ENCODE measurements at places on chromosomes 2 and 18.
A peak's percentile ranks its signal among the peaks of the same experiment; 100 is the strongest.

GRCh38 chr18:9643549-9643948 is 29.2 kb upstream of the PPP4R1 start:
- DNase-seq: no peak

DNA sequence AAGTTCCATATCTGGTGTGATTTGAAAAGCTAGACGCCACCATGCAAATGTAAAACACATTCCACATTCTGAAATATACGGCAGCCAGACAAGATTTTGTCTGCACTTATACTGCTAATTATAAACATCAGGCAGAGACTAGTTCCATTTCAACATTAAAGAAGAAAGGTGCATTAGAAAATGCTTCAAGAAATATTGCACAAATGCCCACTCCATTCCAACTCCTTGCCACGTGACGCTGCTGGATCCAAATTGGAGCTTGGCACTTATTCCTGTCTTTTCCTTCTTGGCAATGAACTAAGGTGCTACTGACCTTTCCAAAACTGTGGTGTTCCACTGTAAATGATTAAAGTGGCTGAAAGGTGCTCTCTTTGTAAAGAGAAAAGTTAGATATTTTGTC is 6.3 kb downstream of the COL6A3 start:
- DNase-seq: no peak

GRCh38 chr2:148350199-148350598 is 294.4 kb upstream of the EPC2 start:
- DNase-seq: no peak

- no peak for DNase-seq
These were observed 288.2 kb downstream of the IKZF2 start for GRCh38 chr2:212863185-212863588.

GRCh38 chr2:219060821-219061791 is at the start of gene IHH:
TSS of gene IHH (minus strand) at chr2:219060921. CDS start at chr2:219060467, 454 bp downstream.
- DNase-seq: no peak

DNA sequence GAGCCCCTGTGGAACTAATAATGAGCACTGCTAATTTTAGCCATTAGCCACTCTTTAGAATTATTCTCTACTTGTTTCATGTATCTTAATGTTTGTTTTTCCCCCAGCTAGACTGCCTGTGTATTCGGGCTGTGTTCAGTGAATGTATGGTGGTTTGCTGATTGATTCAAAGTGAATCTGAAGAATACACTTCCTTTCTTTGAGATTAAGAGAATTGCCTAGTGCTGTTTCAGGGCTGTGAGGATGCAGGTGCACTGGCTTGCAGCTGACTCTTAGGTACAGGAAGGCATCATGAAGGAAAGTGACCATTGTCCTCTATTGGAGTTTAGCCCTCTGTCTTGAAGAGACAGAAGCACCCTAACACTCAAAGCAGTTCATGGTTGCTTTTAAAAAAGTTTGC is 138.7 kb downstream of the CERS6 start:
- no peak for DNase-seq

GRCh38 chr2:118380915-118381653 is 292.8 kb downstream of the INSIG2 start:
- no peak for DNase-seq

DNA sequence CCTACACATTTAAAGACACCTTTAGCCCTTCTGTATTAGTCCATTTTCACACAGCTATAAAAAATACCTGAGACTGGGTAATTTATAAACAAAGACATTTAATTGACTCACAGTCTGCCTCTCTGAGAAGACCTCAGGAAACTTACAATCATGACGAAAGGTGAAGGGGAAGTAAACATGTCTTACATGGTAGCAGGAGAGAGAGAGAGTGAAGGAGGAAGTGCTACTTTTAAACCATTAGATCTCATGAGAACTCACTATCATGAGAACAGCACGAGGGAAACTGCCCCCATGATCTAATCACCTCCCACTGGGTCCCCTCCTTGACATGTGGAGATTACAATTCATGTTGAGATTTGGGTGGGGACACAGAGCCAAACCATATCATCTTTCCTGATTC is 946.6 kb downstream of the SLC4A3 start:
- no peak for DNase-seq

- DNase-seq: no peak
These were observed 45.6 kb upstream of the GREB1L start for GRCh38 chr18:21196426-21196825.

DNA sequence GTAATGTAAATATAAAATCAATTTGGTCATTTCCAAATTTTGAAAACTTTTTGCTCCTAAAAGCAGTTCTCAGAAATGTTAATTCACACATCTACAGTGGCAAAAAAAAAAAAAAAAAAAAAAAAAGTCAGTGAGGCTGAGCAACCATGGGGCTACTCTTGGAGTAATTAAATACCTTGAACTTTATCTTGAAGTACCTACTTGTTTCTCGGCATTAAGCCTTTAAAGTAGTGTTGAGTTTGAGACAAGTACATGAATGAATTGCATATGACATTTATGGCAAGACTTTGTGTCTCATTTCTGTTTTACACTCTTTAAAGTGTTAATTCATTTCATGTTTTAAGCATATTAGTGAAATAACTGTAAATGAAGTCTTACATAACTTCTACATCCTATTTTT is 613.3 kb downstream of the XIRP2 start:
- no peak for DNase-seq

- peak; percentile 71 for DNase-seq
These were observed 63.5 kb downstream of the DCC start for GRCh38 chr18:52403291-52404021.

- no peak for DNase-seq
These were observed 503.2 kb upstream of the CNTNAP5 start for GRCh38 chr2:123521854-123522253.

- no peak for DNase-seq
These were observed 54.5 kb upstream of the ZDBF2 start for GRCh38 chr2:206219957-206220356.

DNA sequence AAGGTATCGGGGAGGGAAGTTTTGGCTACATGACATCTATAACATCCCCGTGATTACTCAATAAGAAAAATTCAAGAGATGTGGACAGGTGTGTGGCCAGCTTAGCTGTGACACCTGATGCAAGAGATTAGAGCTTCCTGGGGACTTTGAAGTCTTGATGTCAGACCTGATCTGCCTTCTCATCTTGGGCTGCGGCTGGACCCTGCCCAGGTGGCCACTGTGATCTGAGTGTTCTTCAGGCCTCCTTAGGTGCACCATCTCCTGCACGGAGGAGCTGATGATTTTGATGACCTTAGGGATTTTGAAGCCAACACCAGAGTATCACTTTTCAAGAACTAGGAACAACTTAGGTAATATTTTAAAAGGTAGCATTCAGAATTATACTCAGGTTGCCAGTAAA is 113.5 kb downstream of the FEZ2 start:
- no peak for DNase-seq

DNA sequence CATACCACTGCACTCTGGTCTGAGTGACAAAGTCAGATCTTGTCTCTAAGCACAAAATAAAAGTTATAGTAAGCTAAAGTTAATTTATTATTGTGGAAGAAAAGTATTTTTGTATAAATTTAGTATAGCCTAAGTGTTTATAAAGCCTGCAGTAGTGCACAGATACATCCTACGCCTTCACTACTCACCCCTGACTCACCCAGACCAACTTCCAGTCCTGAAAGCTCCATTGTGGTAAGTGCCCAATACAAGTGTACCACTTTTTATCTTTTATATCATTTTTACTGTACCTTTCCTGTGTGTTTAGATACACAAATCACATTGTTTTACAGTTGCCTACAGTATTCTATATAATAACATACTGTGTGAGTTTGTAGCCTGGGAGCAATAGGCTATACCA is 57.5 kb downstream of the UBE2E3 start:
- DNase-seq: no peak

DNA sequence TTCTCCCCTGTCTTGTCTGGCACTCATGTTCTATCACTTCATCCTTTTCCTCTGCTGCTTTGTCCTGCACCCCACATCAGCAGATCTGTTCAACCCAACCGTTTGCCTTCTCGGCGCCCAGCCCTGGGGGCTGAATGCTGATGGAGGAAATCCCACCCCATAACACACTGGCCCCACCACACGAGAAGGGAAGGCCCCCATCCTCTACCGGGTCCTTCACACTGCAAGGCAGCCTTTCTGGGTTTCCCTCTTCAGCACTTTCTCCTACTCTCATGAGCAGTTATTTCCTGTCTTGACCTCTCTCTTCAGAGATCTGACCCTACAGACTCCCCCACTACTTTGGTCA is 227.4 kb downstream of the ATAD2B start:
- no peak for DNase-seq

DNA sequence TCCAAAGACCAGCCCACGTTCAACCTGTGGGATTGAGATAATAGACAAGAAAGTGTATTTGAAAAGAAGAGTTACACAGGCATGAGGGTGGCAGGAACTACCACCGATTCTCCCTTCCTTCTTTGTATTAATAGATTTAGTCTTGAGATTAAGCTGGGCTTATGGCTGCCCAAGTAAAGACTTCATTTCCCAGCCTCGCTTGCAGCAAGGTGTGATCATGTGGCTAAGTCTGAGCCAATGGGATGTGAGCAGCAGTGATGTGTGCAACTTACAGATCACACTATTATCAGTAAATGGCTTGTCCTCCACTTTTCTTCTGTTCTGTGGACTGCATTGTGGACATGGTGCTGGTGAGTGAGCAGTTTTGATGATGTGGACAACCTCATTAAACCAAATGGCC is 101.7 kb downstream of the POLR1A start:
- no peak for DNase-seq

DNA sequence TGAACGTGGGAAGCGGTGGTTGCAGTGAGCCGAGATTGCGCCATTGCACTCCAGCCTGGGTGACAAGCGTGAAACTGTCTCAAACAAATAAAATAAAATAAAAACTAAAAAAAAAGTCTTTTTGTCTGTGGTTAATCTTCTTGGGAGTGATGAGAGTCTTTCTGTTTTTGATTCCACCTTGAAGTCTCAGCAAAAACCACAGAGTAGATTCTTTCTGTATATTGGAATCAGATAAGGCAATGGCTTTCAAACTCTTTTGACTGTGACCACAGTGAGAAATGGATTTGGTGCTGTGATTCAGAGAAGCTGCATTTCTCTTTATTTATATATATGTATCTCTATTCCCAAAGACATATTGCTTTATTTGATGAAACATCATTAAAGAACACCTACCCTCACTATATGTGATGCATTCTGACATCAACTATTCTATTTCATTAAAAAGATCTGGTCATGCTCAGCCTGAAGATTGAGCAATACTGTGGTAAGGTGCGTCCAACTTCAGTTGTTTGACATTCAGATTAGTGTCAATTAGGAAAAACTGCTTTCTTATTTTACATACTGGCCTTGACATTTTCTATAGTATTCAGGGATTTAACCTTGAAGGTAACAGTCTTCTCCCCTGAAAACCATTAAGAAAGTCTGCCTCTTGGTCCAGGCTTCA is 15.6 kb downstream of the HRH4 start:
- DNase-seq: no peak

DNA sequence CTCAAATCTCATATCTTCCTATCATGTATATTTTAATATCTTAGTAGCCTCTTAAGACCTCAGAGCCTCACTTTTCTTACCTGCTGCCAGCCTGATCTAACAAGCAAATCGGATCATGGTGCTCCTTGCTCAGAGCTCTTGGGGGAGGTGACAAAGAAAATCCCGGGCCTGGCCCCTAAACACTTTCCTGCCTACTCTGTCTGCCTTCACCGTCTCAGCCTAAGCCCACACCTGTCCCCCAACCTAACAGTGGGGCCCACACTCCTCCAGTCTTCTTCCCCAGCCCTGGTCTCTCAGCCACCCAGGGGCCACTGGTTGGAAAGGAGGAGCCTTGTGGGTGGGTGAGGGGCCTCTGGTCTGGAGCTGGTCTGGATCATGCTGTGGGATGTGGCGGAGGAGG is 207.3 kb downstream of the HAUS1 start:
- DNase-seq: no peak

DNA sequence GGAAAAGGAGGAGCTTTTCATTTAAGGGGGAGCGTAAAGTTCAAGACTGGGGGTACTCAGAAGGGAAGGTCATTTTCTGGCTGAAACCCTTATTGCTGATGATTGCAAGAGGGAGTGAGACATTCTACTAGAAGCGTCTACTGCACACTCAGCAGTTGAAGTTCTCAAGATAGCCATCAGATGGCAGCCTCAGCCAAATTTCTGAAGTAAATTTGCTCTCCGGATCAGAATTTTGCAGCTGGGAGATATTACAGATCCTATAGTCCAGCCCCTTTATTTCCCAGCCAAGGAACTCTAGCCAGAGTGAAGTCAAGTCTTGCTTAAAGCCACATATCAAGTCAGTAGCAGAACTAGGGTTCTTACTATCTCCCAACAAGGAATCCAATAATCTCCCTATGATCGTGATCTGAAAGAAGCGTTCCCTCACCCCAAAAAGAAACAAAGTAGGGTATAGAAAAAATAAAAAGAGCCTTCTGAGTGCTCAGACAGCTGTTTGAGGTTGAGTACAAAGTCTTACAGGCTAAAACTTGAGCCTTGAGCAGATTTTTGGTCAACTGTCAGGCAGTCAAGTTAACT is 24.0 kb downstream of the RAX start:
- DNase-seq: peak; percentile 19

DNA sequence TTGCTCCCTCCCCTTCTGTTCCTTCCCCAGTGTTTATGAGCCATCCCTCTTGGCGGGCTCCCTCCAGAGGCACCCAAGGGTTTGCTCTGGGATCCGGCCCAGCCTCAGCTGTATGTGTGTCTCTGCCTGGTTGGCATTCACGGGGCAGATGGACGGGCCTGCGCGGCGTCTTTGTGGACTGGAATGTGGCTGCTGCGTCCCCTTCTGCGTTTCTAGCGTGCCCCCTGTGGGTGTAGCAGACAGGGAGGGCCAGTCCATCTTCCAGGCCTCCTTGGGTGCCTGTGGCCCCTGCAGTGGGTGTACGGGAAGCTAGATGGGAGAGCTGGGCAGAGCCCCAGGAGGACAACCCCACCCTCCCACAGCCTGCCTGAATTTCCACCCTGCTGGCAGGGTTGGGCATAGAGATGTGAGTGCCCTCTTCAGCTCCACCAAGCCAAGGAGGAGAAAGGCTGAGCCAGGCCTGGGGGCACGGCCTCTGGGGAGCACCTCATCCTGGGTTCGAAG is 15.7 kb downstream of the GPC1 start:
- no peak for DNase-seq
